ENCODE measurements at places on chromosomes 1 and 21.

- DNase-seq: no peak
These were observed 180.8 kb downstream of the RPS6KC1 start for GRCh38 chr1:213231795-213232231.

GRCh38 chr1:214496126-214496525 is 55.3 kb downstream of the PTPN14 start:
- no peak for DNase-seq

DNA sequence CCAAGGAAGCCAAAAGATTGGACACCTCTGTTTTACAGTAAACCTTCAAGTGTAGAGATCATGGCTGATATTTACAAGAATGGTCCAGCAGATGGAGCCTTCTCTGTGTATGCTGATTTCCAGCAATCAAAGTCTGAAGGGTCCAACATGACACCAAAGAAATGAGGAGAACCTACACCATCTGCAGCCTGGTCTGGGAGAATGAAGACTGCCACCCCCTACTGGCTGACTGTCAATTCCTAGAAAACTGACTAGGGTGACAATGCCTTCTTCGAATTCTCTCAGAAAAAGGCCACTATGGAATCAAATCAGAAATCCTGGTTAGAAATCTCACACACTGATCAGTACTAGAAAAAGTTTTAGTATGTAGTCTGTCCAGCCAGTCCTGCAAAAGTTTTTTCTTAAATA is 83.3 kb downstream of the CDC42BPA start:
- DNase-seq: peak; percentile 77

DNA sequence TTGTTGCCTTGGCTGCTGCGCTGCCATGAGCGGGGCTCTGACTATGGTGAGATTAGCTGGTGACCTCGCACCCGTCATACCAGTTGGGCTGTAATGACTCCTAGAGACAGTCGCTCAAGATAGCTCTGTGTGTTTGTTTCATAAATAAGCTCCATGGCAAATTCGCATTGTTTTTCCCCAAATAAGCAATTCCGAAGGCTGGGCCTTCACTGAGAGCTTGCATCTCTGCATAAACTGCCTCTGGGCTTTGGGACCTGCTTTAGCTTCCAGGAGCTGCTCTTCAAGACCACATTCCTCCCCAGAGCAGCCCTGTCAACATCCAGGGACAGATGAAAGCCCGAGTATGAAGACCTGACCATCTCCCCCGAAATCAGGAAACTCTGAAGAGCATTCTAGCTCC is 40.7 kb upstream of the SCCPDH start:
- no peak for DNase-seq

- no peak for DNase-seq
These were observed 488.7 kb upstream of the USP24 start for GRCh38 chr1:55703726-55704363.

DNA sequence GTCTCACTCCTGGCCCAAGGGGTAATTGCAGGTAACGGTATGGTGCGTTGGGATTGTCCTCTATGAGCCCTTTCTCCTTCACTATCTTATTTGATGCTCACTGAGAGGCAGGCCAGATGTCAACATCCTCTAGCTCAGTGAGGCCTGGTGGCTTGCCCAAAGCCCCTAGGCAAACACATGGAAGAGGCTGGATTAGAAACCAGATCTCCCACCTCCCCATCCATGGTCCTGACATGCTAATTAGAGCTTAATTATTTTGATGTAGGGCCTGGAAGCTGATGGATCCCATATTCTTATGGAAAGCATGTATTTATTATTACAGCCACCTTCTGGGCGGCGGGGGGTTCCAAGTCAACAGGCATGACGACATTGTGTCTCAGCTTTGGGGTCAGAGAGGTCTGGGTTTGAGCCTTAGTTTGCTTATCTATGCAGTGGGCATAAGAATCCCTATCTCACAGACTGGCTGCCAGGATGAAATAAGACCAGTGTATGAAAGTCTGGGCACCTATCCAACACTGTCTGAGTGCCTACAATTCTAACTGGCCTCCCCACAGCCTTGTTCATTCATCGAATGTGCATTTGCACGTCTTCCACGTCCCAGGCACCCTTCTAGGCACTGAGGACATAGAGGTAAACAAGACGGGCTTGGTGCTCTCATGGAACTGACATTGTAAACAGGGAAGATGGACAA is 6.2 kb downstream of the SMPDL3B start:
- DNase-seq: no peak

DNA sequence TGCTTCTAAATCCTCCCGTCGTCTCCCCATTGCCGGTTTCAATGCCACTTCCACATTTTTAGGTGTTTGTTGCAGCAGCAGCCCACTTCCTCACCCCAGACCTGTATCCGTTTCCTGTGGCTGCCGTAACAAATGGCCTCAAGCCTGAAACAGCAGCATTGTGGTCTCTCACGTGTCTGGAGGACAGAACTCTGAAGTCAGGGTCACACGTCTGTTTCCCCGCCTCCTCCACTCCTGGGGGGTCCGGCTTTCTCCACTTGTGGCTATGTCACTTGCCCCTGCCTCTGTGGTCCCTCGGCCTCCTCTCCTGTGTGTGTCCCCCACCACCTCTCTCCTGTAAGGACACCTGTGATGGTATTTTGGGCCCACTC is 21.8 kb downstream of the TRPM2 start:
- peak; percentile 73 for DNase-seq

DNA sequence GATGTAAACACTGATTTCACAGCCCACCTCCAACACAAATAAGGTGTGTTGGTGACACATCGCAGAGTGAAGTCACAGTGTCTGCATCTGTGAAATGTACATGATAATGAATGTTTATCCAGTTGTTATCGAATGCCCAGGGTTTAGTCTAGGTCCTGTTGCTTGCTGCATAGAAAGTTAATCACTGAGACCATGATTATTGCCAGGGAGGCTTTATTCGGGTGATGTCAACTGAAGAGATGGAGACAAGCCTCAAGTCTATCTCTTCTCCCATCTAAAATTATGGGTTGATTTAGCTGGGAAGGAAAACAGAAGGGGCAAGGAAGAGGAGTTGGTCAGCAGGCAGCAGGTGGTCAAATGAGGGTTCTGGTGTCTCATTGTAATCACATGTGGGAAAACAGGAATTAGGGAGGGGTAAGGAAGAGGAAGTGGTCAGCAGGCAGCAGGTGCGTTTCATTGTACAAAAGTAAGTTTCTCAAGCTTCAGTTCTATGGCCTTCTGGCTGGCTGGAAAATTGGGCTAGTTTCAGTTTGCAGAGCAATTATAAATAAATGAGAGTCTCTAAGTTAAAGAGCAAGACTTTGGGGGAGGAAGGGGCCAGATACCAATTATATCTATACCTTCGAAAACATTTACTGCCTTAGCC is 146.3 kb upstream of the DNAH14 start:
- peak; percentile 68 for DNase-seq

DNA sequence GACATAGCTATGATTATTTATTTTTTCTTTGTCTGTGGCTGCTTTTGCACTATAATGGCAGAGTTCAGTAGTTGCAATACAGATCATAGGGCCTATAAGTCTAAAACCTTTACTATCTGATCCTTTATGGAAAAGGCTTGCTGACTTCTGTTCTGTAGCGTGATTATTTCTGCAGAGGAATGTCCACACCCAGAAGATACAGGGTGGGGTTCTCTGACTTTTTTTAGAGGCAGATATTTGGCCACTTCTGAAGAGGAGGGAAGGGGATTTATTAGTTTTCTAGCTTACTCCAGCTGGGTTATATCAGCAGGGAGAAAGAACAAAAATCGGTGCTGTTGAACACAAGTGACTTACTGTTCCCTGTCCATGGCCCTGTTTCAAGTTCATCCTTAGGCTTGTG is 97.6 kb downstream of the RPE65 start:
- DNase-seq: no peak

- DNase-seq: peak; percentile 10
These were observed 208.8 kb upstream of the USP25 start for GRCh38 chr21:15520811-15521643.

- no peak for DNase-seq
These were observed 88.8 kb downstream of the STUM start for GRCh38 chr1:226637147-226637935.

DNA sequence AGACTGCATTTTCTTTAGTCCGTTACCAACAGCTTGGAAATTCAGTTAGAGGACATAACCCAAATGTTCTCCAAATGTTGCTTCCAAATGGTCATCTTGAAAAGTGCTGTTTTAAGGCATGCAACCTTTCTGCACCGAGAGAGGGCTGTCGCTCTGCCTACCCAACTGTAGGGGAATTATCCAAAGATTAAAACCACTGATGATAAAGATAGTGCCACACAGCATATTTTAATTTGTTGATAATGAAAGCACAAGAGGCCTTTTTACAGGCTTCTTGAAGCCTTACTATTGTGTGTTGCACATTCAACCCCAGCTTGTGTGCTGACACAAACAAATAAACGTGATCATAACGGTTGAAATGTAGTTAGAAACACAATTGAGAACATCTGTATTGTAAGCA is 121.5 kb downstream of the LMO4 start:
- no peak for DNase-seq

DNA sequence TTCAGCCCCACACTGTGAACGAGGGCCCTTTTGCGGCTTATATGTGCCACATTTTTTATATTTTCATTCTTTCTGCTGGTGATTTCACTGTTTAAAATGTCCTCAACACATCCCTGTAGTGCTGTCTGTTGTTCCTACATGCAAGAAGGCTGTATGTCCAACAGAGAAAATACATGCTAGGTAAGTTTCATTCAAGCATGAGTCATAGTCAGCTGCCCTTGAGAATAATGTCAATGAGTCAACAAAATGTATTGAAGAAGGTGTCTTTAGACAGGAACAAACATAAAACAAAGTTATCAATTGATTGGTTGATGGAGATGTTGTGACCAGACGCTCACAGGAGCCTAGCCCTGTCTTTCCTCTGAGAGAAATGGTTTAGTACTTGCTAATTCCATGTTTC is 553.4 kb downstream of the PLPP3 start:
- DNase-seq: no peak

DNA sequence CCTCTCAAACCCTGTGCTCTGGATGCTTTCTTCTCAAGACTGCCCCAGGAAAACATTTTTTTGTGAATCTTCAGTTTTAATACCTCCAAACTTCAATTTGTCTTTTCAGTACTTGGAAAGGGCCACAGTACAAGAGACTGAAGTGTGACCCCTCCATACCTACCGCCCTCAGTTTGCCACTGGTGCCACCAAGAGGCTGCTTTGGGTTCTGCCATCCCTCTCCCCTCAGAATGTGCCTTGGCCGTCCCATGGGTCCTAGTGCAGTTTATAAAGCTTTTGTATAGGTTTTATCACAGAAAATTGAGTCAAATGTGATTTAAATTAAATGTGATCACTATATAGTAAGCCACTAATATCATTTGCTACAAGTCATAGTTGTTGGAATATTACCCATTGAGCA is 60.8 kb upstream of the PGD start:
- peak; percentile 57 for DNase-seq

DNA sequence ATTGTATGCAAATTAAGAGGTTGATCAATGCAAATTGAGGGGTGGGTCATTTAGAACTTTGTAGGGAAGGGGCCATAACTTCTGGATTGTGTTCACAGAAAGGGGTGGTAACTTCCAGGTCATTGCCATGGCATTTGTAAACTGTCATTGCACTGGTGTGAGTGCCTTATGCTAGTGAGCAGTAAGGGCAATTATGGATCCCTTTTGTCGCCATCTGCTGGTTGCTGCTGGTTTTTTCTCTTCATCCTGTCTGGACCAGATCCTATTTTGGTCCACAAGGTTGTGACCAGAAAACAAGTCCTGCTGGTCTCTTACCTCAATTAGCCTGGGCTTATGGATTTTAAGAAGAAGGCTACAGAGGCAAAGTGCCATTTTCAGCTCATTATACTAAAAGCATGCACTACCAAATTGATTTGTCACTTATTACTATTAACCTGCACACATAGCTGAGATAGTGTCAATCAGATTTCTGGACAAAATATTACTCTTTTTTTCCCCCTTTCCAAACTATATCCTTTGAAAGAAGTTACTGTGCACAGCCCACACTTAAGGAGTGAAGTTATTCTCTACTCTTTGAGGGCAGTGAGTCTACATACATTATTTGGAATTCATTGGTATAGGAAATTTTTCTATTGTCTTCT is 196.2 kb downstream of the ZC3H11B start:
- peak; percentile 52 for DNase-seq
